ENCODE measurements at places on chromosomes 2 and 18.
A peak's percentile ranks its signal among the peaks of the same experiment; 100 is the strongest.

DNA sequence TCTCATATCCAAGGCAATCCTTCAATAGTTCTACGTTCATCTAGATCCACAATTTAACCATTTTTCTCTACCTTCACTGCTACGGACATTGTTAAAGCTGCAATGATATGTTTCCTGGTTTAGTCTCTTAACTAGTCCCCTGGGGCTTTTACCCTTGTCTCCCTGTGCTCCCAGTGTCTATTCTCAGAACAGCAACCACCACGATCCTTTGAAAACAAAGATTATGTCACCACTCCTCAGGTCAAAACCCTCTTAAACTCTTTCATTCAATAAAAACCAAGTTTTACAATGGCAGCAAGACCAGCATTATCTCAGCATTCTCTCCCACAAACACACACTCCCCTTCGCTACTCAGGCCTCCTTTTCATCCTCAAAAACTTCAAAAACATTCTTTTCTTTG lies 298.2 kb upstream of the CHST9 start:
- no peak for DNase-seq

GRCh38 chr2:180539541-180539940 lies 440.9 kb upstream of the UBE2E3 start:
- DNase-seq, result no peak

GRCh38 chr2:177881008-177881747 lies 191.4 kb downstream of the PDE11A start:
- DNase-seq, result no peak

- no peak for DNase-seq
Observed at GRCh38 chr2:10863047-10863446, 48.7 kb upstream of the KCNF1 start.

GRCh38 chr18:28115149-28115550 lies 61.8 kb downstream of the CDH2 start:
- DNase-seq, result no peak

DNA sequence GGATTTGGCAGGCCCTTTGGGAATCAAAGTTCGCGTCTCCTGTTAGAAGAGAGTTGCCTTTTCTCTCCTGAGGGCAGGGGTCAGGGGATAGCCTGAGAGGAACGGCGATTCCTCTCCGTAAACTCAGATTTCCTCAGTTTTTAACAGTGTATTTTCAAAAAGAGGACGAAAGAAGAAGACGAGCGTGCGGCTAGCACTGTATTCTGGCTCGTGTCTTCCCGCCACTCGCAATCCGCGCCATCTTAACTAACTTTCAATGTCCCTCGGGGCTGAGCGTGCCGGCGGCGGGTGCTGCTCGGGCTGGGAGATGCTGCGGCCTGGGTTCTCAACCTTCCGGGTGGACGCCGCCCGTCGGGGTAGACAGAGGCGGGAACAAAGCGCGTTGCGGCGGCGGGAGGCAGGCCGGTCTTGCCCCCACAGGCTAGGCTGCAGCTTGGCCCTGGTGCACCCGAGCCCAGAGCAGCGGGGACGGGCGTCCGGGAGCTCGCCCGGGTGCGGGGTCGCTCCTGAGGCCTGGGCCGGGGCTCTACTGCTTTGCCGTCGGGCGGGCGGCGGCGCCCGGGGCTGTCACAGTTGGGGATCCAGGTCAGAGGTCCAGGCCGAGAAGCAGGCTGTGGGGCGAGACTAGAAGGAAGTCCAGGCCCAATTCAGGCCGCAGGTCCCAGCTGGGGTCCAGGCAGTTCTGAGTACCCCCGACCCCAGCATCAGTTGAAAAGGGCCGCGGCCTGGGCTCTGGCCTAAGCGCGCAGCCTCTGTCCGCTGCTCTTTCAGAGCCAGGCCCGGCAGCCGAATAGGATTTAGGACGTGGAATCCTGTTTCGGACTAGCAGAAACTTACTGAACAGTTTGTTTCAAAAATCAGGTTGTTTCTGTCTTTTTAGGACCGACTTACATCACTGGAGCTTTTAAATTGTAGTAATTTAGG lies 11.8 kb downstream of the TBR1 start:
- DNase-seq, result peak; percentile 25

- DNase-seq, result no peak
Observed at GRCh38 chr2:70675862-70676261, 92.1 kb downstream of the ADD2 start.

DNA sequence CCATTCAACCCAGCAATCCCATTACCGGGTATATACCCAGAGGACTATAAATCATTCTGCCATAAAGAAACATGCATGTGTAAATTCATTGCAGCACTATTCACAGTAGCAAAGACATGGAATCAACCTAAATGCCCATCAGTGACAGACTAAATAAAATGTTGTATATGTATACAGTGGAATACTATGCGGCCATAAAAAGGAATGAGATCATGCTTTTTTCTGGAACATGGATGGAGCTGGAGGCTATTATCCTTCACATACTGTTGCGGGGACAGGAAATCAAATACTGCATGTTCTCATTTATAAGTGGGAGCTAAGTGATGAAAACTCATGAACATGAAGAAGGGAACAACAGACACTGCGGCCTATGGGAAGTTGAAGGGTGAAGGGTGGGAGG lies 65.1 kb downstream of the EHBP1 start:
- DNase-seq, result no peak

- no peak for DNase-seq
Observed at GRCh38 chr2:216897561-216898203, 37.8 kb upstream of the TNP1 start.

DNA sequence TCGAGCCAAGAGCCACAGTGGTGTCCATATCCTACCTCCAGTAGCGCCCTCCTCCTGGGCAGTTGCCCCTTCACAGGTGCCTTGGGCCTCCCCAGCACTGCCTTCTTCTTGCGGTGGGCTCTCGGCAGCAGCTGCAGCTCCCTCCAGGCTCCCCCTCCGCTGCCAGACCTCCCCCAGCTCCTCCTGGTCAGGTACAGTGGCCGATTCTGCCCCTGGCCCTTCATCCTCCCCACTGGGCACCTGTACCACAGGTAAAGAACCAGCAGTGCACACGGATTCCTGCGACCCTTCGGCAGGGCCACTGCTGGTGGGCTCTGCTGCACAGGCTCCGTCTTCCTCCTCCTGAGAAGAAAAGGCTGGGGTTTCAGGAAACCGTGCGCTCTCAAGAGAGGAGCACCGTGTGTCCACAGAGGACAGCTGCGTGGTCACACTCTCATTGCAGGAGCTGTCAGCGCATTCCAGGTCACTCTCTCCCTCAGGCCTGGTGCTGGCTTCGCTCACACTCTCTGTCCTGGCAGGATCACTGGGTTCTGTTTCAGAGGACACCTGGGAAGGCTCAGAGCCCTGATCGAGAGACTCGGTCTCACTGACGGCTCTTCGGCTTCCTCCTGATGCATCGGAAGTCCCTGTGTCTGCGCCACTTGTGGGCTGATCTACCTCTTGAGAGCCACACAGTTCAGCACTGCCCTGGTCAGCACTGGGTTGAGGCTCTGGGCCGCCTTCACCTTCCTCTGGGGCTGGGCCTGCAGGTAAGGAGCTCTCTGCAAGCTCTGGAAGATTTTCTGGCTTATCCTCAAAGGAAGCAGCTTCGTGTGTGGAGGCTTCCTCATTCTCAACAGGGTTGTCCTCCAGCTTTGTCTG lies 147.4 kb upstream of the STK17B start:
- no peak for DNase-seq

GRCh38 chr2:237122214-237122666 lies 36.6 kb downstream of the COPS8 start:
- peak; percentile 51 for DNase-seq

DNA sequence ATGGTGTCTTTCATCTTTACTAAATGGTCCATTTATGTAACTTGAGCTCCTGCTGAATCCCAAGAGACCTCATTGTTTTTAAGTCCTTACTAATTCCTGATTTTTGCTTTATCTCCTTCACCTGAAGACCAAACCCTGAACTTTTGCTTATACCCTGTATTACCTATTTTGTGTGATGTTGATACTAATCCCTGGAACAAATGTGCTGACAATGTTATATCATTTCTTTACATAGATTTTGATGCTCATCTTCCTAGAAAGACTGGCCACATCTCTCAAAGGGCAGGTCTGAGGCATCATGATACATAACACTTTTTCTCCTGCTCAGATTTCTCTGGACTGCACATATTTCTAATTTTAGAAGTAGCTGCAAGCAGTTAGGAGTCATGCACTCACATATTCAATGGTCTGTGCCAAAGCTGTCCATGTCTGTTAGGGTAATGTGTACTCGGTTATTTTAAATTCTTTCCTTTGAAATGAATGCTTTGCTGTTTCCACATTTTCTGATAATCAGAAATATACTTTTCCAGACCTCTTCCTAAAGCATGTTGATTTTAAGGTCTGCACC lies 427.9 kb upstream of the HNRNPA3 start:
- no peak for DNase-seq

DNA sequence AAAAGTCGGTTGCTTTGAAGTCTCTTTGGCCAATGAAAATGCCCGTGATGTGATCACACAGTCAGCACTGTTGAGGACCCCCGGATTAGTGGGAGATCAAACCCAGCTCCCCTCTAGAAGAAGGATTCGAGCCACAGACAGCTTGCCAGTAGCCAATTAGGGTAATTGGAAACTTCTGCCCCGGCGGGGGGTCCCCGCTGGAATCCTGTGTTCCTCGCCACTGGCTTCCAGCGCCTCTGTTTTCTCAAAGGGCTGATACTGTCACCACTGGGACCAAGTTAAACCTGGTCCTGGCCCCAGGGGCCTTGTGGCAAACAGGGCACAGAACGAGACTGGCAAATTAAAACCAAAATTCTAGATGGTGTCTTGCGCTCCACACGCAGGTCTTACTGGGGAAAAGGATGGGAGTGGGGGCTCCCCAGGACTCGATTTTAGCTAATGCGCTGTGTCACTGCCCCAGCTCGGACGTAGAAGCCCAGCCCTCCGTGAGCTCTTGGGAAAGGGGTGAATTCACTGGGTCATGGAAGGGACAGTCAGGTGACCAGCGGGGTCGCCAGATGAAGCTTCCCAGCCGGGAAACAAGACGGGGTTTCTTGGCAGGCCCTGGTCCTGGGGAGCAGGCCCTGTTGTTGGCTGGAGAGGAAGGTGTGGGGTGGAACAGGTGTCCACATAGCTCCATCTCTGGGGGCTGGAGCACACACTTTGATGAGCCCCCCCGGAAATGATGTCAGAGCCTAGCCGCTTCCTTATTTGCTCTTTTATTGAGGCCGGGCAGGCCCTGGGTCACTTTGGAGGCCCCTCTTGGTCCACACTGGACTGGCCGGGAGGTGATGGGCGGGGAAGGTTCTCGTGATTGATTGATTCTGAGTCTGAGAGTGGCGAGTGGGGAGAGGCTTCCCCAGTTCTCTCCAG lies 90.2 kb downstream of the SMAD7 start:
- no peak for DNase-seq

GRCh38 chr18:51852681-51853080 lies 487.3 kb upstream of the DCC start:
- DNase-seq, result no peak

- DNase-seq, result no peak
Observed at GRCh38 chr2:55668956-55669355, 24.7 kb downstream of the PNPT1 start.

DNA sequence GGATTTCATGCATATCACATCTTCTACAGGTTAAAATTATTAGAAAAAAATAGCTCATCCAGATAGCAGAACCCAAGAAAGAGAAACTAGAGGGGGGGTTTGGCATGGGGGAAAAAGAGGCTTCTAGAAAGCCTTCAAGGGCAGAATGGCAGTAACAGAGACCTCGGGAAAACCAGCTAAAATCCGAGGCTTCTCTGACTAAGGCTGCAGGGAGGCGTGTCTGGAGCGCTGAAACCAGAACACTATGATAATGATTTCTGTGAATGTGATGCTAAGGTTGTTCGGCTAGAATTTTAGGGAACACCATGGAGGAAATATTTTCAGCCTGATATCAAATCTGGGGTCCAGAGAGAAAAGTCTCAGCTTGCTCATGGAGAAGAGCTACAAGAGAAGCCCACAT lies 73.0 kb downstream of the ATP8B1 start:
- no peak for DNase-seq

GRCh38 chr2:144320491-144320890 lies 199.4 kb downstream of the ZEB2 start:
- DNase-seq, result no peak
